ENCODE measurements at places on chromosomes 13 and 19.

DNA sequence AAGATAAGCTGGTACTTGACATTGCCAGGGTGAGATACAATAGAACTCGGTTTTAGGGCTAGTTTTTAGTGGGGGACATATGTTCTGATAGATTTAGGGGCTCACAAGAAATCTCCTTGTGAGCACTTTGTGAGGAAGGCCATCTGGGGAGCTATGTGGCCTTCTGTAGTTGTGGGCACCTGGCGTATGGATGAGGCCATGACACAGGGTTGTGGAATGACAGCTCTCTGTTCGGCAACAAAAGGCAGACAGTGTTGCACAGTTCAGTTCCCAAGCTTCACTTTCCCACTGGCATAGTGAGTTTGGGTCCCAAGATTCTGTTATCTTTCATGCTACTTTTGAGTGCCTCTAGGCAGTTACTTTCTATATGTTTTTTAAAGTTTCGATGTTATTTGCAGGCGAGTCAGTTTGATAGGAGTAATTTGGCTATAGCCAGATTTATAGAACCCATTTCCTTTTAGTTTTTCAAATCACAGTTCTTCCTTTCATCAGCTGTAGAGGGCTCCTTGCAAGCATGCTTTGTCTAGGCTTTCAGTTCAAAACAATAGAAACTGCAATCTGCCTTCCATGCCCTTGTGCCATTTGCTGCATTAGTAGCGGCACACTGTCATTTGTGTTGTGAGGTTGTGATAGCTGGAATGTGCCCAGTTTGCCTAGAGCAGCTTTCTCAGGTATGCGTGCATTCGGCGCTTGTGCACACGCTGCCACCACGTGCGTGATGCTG lies 70.6 kb upstream of the TEX29 start:
- no peak for DNase-seq
- H3K27me3 ChIP-seq, result no peaks in the 10 kb centered on the region
- peaks cover 15% of the 10 kb centered on the region for H3K36me3 ChIP-seq
- H3K4me3 ChIP-seq, result no peak overlapping the region

DNA sequence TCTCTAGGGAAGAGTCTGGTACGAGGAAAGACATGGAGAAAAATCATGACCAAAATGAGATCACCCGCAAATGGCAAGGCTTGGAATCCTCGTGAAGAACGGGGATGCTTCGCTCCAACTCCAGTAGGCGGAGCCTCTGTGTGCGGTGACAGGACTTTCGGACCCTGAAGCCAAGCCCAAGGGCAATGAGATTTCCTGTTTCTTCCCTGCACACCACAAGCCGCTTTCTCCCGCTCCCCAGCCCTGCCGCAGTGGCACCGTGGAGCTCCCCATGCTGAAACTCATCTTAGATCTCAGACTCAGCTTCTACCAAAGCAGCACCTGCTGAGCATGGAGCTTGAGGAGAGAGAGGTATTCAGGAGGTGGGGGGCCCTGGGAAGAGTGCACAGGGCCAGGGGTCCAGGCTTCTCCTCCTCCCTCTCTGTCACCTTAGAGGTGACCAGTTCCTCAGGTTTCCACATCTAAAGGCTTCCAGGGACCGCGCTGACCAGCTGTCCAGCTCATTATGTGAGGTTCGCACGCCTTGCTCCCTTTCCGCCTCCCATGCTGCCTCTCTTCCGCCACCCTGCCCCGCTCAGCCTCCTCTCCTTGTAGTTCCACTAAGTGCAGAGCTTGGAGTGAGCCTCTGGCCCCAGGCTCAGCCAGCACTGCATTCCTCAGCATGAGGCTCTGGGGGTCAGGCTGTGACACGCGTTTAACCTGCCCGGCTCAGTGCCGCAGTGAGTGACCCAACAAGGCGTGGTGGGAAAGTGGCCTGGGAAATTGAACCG lies 153.8 kb upstream of the SOX1 start:
- no peaks in the 10 kb centered on the region for H3K4me1 ChIP-seq
- no peak overlapping the region for H3K27ac ChIP-seq
- H3K36me3 ChIP-seq, result no peaks in the 10 kb centered on the region
- H3K27me3 ChIP-seq, result no peaks in the 10 kb centered on the region

GRCh38 chr19:55622242-55622969 lies 2.0 kb downstream of the ZNF784 start:
- H3K27me3 ChIP-seq, result no peaks in the 10 kb centered on the region
- no peak for DNase-seq
- no peaks in the 10 kb centered on the region for H3K36me3 ChIP-seq
- peaks cover 47% of the 10 kb centered on the region for H3K4me1 ChIP-seq

DNA sequence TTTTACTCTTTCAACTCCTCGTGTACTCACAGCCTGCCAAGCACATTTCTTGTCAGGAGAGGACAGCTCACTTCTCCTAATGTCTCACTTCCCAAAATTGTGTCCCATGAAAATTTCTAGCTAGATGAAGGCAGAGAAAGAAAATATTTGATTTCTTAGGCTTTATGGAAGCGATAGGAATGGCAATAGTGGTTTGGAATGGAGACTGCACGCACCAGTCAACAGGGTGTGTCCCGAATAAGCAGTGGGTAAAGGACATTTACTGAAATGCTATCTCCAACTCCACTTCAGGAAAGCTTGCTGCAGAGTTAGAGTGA lies 321 bp upstream of the ZNF222 start:
- peak overlapping the region; percentile 88 for H3K4me3 ChIP-seq
- peaks cover 22% of the 10 kb centered on the region for H3K36me3 ChIP-seq
- DNase-seq, result no peak
- peaks cover 12% of the 10 kb centered on the region for H3K4me1 ChIP-seq
- peak overlapping the region; percentile 14 for H3K27ac ChIP-seq

DNA sequence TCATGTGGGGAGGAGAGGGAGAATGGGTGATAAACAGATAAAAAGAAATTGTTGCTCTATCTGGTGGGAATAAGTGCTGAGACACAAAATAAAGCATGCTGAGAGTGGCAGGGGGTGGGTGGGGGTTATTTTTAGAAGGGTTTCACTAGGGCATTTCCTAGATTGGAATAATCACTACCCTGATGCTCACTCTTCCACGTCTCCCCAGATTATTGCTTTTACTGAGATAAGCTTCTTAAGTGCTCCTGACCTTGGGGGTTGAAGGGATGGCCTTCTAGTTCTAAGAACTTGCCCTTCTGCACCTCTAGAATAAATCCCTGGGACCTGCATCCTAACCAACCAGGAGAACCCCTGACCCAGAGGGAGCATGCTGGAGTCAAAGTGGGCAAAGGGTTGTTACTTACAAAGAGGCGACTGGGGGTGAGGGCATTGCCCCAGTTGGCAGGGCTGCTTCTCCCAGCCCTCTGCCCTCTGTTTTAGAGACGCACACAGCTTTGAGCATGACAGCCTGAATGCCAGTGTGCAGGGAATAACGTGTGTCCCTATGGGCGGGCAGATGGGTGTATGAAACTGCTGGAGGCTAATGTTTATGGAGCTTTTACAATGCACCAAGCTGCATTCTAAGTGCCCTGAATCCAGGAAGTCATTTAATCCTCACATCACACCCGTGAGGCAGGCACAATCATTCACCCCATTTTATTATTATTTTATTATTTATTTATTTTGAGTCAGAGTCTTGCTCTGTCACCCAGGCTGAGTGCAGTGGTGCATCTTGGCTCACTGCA lies 743 bp downstream of the RDH8 start:
- no peak overlapping the region for H3K27ac ChIP-seq
- peaks cover 5% of the 10 kb centered on the region for H3K27me3 ChIP-seq
- peaks cover 5% of the 10 kb centered on the region for H3K4me1 ChIP-seq

All from CD8-positive, alpha-beta memory T cell (primary cell).